ENCODE measurements at places on chromosomes 2 and 18. TPM values are rescaled to one million over a fixed set of nuclear protein-coding genes. Genes with fewer than 3 reads are reported as not detected.

HOXD1 gene
- not detected for total RNA-seq

BCL11A gene
- total RNA-seq = 2.3 TPM

PHLPP1 gene
- total RNA-seq = 29.6 TPM

CAPN14 gene
- 0.47 TPM for total RNA-seq

FRZB gene
- 32.9 TPM for total RNA-seq

FSHR gene
- total RNA-seq = not detected

BOLL gene
- total RNA-seq = not detected

PRKAG3 gene
- not detected for total RNA-seq

SIX3 gene
- not detected for total RNA-seq

SGPP2 gene
- not detected for total RNA-seq
